ENCODE measurements at places on chromosomes 3 and 15.

- DNase-seq, result no peak
Measured at GRCh38 chr3:112467539-112467938, 31.7 kb downstream of the BTLA start.

DNA sequence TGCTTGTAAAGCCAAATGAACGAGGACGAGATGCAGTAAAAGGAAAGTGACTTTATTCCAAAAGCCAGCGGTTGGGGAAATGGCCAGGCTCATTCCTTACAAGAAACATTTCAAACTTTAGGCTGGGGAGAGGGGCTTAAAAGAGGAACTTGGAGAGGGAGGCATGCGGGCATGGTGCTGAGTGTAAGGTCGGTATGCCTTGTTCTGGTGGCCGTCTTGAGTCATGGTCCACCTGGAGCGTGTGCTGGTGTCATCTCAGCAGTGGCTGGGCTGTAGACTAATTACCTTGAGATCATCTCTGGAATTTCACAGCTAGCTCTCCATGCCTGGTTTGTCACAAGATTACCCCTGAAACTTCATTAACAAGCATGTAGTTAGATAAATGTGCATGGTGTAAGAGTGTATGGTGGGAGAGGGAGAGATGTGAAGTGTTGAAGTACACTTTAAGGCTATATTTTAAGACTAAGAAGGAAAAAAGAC, 156.4 kb upstream of the PFN2 start:
- no peak for DNase-seq

DNA sequence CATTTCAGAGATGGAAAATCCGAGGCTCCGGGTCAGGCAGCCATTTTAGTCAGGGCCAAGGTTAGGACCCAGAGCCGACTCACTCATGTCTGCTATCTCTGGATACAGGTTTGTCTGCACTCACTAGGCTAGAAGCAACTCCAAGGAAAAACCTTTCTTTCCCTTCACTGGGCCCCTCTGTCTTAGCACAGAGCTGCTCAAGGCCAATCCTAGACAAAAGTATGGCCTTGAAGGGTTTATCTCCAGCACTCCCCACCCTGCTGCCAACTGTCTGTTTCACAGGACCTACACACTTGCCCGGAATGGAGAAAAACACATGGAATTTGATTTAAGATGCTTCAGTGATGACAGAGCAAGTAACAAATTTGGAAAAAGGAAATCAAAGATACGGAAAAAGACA, 25.6 kb downstream of the ACAN start:
- no peak for DNase-seq

DNA sequence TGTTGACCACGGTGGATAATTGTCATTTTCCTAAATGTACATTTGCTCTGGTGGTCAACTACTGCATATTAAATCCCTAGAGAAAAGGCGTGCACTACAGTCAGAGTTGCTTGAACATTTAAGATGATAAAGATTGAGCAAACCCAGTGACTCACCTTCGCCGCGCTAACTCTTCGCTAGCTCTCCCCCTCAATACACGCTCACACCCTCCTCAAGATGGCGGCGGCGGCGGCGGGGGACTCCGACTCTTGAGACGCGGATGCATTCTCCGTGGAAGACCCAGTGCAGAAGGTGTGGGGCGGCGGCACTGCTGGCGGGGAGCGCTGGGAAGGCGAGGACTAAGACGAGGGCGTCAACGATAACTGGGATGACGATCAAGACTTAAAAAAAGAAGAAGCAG, 79.8 kb upstream of the PFN2 start:
- no peak for DNase-seq

DNA sequence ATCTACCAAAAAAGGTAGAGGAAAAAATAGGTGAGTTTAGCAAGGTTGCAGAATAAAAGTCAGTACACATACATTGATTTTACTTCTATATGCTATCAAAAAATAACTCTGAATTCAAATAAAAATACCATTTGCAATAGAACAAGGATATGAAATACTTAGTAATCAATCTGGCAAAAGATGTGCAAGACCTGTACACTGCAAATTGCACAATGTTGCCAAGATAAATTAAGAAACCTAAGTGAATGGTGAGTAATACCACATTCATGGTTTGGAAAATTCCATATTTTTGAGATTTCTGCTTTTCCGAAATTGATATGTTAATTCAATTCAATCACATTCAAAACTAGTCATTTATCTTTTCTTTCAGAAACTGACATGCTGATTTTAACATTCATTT, 464.8 kb downstream of the EPHA3 start:
- DNase-seq, result no peak

GRCh38 chr3:36761779-36762178, 2.6 kb downstream of the DCLK3 start:
- no peak for DNase-seq

DNA sequence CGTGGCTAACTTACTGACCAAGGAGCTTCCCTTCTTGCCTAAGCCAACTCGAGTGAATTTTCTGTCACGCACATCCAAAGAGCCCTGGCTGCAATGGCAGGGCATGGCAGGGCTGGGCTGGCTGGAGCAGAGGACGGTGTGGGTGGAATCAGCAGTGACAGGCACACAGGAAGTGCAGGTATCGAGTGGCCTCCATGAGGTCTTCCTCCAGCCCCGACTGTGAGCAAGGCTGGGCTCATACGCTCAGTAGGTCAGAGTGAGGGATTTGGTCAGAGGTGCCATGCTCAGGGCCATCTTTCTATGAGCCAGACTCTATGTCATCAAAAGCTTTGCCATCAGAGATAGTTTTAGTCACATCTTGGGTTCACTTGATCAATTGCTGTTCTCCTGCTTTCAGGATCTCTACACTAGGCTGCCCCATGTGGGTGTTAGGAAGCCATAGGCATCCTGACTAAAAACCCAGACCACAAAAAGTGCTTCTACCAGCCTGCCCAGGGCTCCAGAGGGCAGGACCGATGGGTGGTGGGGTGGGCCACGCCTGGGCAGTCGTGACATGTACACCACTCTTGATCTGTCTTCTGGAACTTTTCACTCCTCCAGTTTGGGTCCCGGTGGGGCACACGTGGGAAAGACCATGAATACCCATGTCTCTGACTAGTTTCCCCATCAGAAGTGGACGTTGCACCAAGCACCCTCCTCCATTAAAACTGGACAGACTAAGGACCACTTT, 22.6 kb upstream of the COMMD4 start:
- no peak for DNase-seq

DNA sequence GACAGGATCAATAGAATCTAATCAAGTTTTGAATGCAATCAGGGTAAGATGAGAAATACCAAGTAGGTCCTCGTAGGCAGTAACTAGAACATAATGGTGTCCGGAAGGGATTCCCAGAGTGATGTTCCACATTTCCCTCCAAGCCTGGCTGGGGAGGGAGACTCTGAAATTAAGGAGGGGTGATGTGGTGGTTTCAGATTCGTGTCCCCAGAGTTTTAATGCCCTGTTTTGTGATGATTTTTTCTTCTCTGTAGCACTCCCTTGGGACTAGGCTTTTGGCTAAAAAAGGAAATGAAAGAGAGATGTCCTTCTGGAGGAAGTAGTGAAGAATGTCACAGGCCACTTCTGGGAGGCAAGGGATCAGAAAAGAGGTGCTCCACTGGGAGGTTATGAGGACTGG, 108.3 kb upstream of the CACNA2D3 start:
- DNase-seq, result no peak

DNA sequence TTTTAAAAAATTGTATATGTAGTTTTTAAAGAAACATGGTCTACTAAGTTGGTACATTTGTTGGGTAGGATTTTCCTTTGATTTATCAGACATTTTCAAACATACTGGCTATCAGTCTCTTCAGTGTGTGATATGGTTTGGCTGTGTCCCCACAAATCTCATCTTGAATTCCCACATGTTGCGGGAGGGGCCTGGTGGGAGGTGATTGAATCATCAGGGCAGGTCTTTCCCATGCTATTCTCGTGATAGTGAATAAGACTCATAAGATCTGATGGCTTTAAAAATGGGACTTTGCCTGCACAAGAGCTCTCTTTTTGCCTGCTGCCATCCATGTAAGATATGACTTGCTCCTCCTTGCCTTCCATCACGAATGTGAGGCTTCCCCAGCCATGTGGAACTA, 121.9 kb downstream of the ABI3BP start:
- DNase-seq, result no peak

- DNase-seq, result no peak
Measured at GRCh38 chr15:78711638-78712037, 70.6 kb upstream of the CHRNB4 start.

- DNase-seq, result no peak
Measured at GRCh38 chr3:102595057-102595456, 160.2 kb downstream of the ZPLD1 start.

GRCh38 chr15:46461416-46461815, 826.6 kb downstream of the SQOR start:
- DNase-seq, result no peak

GRCh38 chr3:29245441-29245840, 35.4 kb upstream of the RBMS3 start:
- DNase-seq, result no peak

GRCh38 chr15:84570164-84570735, 30.6 kb upstream of the ZSCAN2 start:
- peak; percentile 9 for DNase-seq

DNA sequence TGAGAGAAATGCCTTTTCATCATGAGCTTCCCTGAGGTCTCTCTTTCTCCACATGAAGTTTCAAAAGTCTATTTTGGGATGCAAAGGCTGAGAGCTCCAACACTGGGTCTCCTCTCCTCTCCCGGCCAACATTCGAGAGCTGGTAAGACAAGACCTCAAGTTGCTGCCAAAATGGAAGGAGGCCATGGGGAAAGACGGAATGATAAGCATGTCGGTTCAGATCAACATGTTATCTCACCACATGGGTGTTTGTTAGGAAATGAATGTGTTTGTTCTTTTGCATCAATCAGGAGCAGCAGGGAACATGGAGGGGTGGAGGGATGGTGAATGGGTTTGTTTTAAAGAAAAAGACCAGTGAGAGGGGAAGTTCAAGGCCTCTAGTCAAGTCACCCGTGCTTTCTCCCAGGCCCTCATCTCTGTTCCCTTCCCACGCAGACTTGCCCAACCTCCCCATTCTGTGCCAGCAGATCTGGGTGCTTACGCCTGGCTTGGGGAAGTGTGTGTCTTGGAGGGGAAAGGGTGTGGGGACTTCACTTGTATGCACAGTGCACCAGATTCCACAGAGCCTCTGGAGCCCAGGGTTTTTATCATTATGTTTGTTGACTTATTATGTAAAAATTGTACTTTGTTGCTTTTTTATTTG, 23.5 kb upstream of the ATP10A start:
- DNase-seq, result no peak

GRCh38 chr15:78204351-78205309, 29.7 kb downstream of the ACSBG1 start:
- DNase-seq, result no peak

GRCh38 chr3:70726961-70727360, 414.5 kb upstream of the MDFIC2 start:
- DNase-seq, result no peak

GRCh38 chr3:187828579-187829452, 83.5 kb upstream of the BCL6 start:
- no peak for DNase-seq

DNA sequence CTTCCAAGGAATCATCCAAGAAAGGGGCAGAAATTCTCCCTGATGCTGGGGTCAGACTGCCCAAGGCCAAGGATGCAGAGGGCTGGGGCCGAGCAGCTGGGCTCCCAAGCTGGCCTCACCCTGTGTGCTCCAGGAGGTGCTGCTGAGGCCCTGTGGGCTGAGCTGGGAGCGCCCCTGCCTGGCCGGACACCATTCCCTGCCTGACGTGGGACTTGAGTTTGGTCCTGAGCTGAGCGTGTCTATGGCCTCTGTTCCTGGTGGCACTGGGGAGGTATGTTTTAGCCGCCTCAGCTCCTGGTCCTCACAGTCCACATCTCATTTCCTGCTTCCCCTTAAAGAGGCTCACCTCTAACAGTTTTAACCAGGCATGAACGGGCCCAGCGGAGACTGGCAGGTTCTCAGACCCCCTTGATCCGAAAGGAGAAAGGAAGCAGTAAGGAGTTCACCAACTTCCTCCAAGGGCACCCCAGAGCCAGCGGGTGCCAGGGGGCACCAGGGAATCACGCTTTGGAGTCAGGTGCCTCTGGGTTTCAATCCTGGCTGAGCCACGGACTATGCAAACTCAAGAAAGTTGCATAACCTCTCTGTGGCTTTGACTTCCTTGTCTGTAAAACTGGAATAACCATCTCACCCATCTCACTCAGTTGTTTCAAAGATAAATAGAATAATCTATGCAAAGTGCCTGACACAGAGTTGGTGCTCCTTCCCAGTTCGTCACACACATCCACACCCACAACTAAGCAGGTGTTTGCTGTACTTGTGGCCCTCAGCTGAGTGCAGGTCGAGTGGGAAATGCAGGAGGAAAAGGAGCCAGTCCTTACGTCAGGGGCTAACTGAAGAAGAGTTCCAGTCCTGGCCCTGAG, 48.6 kb downstream of the SLC12A8 start:
- DNase-seq, result no peak

DNA sequence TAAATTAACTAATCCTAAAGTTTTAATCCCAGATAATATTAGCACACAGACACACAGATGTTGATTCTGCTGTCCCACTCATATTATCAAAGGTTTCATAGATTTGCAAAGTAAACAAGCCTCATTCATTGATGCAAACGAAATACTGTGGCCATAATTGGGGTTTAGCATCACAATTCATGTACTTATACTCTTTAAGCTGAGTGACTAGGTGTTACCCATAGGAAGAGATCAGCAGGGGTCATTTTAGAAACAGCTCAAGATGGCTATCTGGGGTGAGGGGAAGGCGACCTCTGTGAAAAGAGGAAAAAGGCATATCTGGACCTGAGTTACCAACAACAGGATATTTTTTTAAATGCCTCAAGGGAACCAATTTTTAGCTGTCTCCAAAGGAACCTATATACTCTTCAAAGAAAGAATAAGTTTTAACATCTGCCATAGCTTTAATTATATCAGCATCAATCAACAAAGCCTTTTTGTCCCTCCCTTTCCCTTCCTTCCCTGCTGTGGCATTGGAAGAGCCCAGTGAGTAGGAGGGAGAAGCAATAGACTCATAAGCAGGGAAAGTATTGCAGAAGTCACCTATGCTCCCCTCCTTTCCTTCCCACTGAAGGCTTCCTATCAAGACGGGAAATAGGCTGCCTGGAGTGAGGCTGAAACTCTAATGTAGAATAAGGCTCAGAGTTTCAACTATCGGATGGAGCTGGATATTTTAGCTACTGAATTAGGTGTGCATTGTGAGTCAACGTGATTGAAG, 553.4 kb downstream of the ZIC1 start:
- DNase-seq, result no peak

GRCh38 chr3:61371123-61371522, 119.9 kb upstream of the FHIT start:
- no peak for DNase-seq

GRCh38 chr3:112804021-112804420, 42.6 kb downstream of the CD200R1L start:
- DNase-seq, result no peak

DNA sequence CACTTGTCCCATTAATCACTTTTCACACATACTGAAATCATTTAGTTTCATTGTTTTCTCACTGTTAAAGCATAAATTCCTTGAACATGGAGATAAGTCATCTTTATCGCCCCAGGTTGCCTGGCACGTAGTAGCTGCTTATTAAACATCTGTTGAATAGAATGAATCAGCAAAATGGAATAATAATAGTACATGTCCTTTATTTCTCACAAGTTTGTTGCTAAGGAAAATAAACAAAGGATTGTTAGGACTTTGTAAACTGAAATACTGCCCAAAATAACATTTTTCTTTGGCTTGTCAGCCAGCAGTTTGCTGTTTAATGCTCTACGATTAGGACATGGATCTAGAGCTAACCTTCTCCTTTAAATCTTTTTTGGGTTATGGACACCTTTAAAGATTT, 17.9 kb downstream of the SLC35A5 start:
- DNase-seq, result no peak

GRCh38 chr3:107690522-107691138, 167.9 kb downstream of the BBX start:
- DNase-seq, result no peak

GRCh38 chr15:77821188-77821958, 188.7 kb upstream of the LINGO1 start:
- no peak for DNase-seq
